ENCODE measurements at places on chromosomes 12 and 14.

GRCh38 chr12:115312901-115313300, 628.9 kb upstream of the TBX3 start:
- DNase-seq = no peak

DNA sequence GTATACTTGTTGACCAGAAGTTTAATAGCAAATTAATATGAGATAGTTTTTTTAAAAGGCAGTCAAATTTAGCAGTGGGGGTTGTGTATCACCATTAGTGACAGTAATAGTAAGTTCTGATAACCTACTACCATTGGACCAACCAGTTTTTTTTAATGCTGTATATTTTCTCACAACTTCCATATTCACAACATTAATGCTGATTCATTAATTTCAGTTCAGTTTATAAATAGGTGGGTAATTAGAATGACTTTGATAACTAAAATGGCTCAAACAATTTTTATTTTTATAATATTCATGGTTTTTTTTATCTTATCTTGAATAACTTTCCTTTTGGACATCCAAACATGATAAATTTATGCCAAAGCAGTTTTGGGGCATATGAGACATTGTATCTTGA, 13.8 kb downstream of the TMX1 start:
- DNase-seq = no peak

- no peak for DNase-seq
Observed at GRCh38 chr14:72755766-72756165, 138.1 kb downstream of the DPF3 start.

- DNase-seq = no peak
Observed at GRCh38 chr12:89181271-89181920, 170.9 kb downstream of the DUSP6 start.

- no peak for DNase-seq
Observed at GRCh38 chr12:122687086-122687485, 16.1 kb downstream of the HCAR2 start.

- no peak for DNase-seq
Observed at GRCh38 chr14:54450535-54450934, 9.4 kb upstream of the CNIH1 start.

DNA sequence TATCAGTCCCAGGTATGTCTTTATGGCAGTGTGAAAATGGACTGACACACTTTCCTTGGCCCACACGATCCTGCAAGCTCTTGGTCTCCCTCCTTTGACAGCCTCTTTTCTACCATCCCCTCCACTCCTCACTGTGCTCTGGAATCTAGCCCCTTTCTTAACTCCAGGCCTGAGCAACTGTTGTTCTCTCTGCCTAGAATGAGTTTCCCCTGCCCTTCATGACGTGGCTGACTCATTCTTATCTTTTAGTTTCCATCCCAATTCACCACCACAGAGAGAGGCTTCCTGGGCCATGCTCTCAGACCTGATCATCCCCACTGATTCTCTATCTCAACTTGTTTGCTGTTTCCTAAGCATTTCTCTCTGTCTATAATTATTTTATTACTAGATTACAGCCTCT, 157.4 kb upstream of the HMGA2 start:
- DNase-seq = no peak

GRCh38 chr12:108589840-108590229, 8.0 kb downstream of the TMEM119 start:
- DNase-seq = no peak

GRCh38 chr14:84436528-84436927, 1093.4 kb upstream of the FLRT2 start:
- DNase-seq = no peak

DNA sequence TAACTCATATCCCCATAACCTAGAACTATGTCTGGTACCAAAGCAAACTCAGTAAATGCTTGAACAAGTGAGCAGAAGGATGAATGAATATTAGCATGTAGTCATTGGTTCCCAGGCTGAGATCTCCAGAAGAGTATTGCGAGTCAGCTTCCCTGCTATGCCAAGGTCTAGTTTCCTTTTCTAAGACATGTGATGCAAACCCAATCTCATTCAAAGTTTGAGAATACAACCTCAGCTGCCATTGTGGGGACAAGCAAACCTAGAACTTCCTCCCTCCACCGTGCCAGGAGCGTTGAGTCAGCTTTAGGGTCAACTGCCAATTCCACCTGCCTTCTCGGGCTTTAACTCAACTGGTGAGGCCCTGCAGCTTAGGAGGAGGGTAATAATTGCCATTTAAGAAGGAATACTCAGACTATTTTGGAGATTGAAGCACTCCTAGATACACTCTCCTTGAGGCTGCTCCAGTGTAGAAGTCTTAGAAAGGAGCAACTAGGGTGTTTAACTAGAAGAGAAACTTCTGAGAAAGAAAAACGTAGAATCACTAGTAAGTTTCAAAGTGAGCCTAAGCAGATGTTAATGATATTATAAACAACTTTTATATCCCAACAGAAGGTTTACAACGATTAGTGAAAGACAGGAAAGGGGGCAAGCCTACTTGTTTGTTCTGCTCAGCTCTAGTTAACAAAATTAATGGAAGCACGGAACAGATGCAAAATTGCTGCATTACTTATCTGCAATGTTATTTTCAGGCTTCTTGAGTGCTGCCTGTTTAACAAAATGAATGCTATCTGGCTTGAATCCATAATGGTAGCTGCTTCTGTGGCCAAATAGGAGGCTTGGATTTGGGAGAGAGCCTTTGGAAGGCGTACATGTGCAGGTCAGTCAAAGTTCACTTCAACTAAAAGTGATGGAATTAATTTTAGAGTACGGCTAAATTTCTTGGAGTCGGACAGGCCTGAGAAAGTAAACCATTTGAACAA, 96.9 kb downstream of the HELB start:
- no peak for DNase-seq

- no peak for DNase-seq
Observed at GRCh38 chr12:16599081-16599480, 6.9 kb downstream of the LMO3 start.

- no peak for DNase-seq
Observed at GRCh38 chr12:47317175-47317915, 237.6 kb upstream of the AMIGO2 start.

GRCh38 chr12:31588976-31589375, 2.0 kb downstream of the DENND5B start:
- DNase-seq = no peak

GRCh38 chr14:60602291-60602690, 47.0 kb downstream of the SIX1 start:
- no peak for DNase-seq

DNA sequence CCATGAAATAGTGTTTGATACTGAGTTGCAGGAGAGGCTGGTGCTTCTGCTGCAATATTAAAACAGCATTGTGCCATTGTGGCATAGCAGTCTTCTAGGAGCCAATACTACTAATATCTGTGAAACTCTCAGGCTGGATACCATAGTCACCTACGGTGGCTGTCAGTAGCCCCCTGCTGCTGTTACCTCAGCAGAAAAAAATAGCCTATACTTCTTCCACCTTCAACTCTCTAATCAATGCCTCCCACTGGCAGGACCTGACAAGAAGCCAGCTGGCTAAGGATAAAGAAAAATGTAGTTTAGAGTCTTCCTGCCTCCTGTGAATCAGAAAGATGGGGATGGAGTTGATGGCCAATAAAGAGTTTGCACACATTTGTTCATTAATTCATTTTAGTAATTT, 91.6 kb downstream of the PDE3A start:
- no peak for DNase-seq

DNA sequence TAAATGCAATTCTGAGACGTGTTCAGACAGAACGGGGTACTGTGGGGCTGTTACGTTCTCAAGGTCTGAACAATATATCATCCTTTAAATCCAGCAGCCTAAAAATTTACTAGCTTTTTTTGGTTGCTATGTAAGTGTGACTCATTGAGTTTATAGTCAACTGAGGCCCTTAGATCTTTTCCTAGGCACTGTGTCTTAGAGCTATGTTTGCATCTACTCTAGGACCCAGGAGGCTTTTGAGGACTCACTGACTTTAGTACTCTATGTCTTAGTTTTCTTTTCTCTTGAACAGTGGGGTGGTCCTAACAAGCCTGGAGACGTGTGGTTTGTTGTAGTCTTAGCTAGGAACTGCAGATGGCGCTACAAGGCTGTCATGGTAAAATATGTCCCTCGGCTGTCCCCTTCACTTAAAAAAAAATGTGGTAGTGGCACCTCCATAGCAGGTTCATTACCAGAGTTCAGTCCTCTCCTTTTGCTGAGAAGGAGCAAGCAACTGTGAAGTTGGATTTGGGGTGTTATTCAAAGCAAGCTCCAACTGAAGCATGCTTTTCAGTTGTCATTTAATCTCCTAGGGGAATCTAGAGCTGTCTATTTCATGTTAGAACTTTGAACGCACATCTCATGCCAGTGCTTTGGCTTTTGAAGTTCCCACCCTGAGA, 8.7 kb upstream of the SPATS2 start:
- DNase-seq = peak; percentile 47

DNA sequence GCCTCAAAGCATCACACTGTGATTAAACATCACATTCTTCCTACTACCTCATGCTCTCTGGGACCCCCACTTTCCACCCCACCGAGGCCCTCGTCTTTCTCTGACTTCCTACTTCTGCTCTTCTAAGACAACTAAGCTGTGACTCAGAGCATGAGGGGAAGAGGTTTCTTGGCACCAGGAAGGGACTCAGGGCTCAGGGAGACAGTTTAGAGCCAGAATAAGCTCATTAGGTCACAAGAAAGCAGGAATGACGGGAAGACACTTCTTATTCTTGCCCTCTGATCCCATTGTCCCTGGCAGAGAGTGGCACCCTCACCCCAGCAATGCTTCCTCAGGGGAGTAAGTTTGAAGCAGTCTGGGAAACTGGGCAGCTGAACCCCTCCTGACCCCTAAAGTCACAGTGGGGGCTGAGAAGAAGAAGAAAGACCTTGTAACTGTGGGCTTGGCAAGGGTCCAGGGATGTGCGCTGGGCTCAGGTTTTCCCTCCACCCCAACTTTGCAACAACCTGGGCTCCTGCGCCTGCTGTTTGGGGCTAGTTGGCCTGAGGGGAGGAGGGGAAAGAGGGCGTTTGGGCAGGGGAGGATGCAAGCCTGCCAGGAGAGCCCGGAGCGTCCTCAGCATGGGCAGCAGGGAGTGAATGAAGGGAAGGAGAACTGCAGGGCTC, 64.6 kb upstream of the ACTN1 start:
- DNase-seq = no peak

- DNase-seq = no peak
Observed at GRCh38 chr12:76177821-76178220, 93.3 kb upstream of the NAP1L1 start.

- no peak for DNase-seq
Observed at GRCh38 chr14:66284346-66284745, 201.8 kb upstream of the CCDC196 start.

GRCh38 chr12:75058228-75058627, 151.4 kb downstream of the KCNC2 start:
- no peak for DNase-seq

- no peak for DNase-seq
Observed at GRCh38 chr14:61586544-61587055, 108.7 kb upstream of the HIF1A start.

DNA sequence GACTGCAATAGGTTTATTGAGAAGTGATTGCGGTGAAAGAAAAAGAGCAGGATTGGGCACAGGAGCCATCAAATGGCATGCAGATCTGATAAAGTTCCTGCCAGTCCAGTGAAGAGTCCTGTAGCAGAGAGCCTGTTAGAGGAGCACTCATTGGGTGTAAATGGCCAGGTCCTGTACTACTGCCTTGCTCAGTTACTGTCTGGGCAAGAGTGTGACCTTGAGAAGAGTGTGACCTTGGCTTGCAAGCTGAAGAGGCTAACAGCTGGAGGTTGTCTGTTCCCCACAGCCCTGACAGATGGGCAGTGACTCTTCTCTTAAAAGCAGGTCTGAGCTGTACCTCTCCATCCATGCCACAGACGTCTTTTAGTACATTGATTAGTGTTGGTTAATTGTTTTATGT, 148.6 kb upstream of the SLC38A2 start:
- no peak for DNase-seq

GRCh38 chr14:36524874-36525745, 5.1 kb upstream of the NKX2-1 start:
- no peak for DNase-seq

DNA sequence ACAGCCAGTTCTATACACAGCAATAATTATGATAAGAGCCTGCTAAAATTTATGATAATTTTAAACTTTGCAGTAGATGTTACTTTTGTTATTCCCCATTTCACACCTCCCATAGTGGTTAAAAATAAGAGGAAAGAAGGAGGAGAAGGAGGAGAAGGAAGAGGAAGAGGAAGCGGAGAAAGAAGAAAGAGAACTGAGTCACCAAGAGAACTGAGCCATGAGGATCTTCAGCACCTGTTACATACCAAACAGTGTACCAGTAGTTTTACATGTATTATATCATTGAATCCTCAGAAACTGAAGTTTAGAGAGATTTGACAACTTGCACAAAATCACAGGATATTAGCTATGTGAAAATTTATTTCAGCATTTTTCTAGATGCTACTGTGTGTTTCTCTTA, 3.9 kb downstream of the CD163 start:
- DNase-seq = no peak

GRCh38 chr12:111218499-111218898, 150.4 kb downstream of the PHETA1 start:
- DNase-seq = no peak

- DNase-seq = no peak
Observed at GRCh38 chr12:98578821-98579220, 14.7 kb upstream of the SLC25A3 start.

- DNase-seq = no peak
Observed at GRCh38 chr12:92085040-92085735, 60.5 kb downstream of the BTG1 start.

- DNase-seq = no peak
Observed at GRCh38 chr14:106390401-106390800, 864.0 kb downstream of the TMEM121 start.

GRCh38 chr12:9378430-9378835, 170.2 kb upstream of the PZP start:
- DNase-seq = no peak

DNA sequence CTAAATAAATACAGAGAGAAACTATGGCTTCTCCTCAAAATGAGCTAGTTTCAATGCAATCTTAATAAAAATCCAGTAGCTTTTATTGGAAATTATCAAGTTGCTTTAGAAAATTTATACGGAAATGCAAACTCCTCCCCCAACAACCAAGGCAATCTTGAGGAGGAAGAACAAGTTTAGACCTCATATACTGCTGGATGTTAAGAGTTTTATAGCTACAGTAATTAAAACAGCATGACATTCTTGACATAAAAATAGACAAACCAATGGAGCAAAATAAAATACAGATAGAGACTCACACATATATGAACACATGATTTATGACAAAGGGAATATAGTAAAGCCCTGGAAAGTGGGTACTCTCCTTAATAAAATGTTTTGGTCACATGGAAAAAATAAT, 368.7 kb downstream of the C12orf75 start:
- no peak for DNase-seq

- no peak for DNase-seq
Observed at GRCh38 chr14:101961746-101962502, 2.4 kb upstream of the DYNC1H1 start.

DNA sequence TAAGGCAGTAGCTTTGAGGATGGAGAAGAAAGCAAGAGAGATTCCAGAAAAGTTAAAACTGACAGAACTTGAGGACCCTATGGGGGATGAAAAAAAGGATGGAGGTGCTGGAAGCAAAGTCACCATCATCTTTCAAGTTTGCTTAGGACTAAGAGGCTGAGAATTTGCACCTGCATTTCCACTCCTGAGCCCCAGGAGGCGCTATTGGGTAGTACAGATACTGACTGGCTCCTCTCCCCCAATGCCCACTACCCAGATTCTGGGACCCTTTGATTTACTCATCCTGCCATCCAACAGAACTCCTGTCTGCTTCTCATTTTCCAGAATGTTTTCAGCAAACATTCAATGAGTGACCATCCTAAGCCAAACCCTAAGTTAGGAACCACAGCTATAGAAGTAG, 34.0 kb upstream of the CMKLR1 start:
- DNase-seq = no peak
